ENCODE measurements at places on chromosomes 3 and 15.

- DNase-seq: no peak
Observed at GRCh38 chr3:185473290-185473815, 25.5 kb downstream of the TMEM41A start.

DNA sequence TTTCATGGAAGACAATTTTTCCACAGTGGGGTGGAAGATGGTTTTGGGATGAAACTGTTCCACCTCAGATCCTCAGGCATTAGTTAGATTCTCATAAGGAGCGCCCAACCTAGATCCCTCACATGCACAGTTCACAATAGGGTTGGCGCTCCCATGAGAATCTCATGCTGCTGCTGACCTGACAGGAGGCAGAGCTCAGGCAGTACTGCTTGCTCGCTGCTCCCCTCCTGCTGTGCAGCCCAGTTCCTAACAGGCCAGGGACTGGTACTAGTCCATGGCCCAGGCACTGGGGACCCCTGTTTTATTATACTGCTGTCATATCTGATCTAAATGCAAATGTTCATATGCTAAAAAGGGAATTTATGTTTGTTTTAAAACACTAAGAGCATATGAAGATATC, 9.8 kb upstream of the GRK7 start:
- DNase-seq: no peak

- no peak for DNase-seq
Observed at GRCh38 chr15:66030650-66031049, 161.4 kb downstream of the RAB11A start.

DNA sequence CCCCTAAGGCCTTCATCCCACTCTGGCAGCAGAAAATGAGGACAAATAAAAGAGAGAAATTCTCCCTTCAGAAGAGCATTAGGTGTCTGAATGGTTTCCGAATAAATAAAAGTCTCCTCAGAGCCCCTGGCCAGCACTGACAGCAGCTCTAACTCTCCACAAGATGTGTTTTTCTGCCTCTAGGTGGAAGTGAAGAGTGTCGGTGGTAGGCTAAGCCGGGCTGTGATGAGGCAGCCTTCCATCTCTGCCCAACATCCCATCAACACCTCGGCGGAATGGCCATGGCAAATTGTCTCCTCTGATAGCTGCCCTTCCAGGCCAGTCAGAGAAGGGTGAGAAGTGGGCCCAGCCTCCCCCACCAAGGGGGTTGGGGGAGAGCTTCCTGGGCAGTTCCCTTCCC, 6.3 kb upstream of the CACNA2D2 start:
- no peak for DNase-seq

DNA sequence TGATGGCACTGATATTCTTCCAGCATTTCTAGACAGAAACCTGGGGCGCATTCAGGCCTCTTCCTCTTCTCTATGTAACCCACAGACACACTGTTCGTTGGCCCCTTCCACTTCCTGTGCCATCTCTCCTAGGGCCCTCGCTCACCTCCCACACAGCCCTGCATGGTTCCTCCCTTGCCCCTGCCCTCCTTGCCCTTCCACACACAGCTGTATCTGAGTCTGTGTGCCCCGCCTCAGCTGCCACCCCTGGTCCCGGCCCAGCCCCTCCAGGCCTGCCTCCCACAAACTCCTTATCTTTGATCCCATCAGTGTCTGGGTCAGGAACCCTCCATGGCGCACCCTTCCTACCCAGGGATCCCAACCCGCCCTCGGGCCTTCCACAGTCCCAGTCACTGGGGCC, 37.9 kb downstream of the RAB6B start:
- DNase-seq: no peak

GRCh38 chr15:73857193-73857920, 16.0 kb upstream of the TBC1D21 start:
- DNase-seq: no peak

- no peak for DNase-seq
Observed at GRCh38 chr15:49059491-49059890, 13.2 kb upstream of the SECISBP2L start.

DNA sequence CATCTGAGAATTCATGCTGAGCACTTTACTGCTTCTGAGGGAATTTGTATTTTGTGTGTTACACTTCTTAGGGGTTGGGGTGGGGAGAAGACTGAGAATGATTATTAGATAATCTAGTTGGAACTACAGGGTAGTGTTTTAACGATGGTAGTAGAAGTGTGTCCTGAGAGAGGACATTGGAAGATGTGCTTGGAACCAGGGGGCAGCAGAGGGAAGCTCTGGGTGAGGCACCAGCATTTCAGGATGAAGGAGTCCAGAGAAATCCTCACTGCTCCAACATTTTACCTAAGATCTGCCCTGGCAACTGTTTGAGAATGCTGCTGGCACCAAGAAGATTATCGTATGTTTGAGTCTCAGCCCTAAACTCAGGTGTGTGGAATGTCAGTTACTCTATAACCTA, 145.5 kb downstream of the SQOR start:
- no peak for DNase-seq

All from SK-N-MC (cell line).